HCT116 (cell line): ENCODE measurements at places on chromosomes 11 and 22. TPM values are rescaled to one million over a fixed set of nuclear protein-coding genes. Genes with fewer than 3 reads are reported as not detected.

Gene LRRC32
- 0.54 TPM for total RNA-seq

- no peak for DNase-seq
These were observed 20.3 kb downstream of the UQCR10 start for GRCh38 chr22:29787371-29787980.

Gene TEAD1
- total RNA-seq: 103 TPM

Gene CADM1
- 0.79 TPM for total RNA-seq

GRCh38 chr11:24246715-24247114, 250.1 kb upstream of the LUZP2 start:
- no peak for DNase-seq

- no peak for DNase-seq
These were observed 26.2 kb downstream of the FAM83F start for GRCh38 chr22:40020956-40021355.

- DNase-seq: no peak
These were observed 58.8 kb downstream of the EHF start for GRCh38 chr11:34679681-34680080.

DNA sequence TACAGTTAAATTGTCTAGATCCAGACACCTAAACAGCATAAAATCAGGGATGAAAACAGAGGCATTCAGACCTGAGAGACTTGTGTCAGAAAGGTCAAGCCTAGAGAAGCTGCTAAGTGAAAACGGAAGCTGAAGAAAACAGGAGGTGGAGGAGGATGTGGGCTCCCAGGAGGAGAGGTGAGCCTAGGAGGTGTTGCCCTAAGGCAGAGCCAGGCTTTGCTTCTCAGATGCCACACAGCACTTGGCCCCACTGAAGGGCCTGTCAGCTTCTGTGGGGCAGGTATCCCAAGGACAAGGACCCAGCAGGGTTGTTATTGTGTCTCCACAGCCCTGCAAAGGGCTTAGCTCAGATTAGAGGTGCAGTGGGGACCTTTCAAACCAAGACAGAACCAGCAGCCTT, 14.4 kb downstream of the UFD1 start:
- DNase-seq: no peak

GRCh38 chr11:28649922-28650321, 541.7 kb downstream of the METTL15 start:
- no peak for DNase-seq

GRCh38 chr22:19848298-19849224, 6.1 kb downstream of the GNB1L start:
- peak; percentile 32 for DNase-seq

DNA sequence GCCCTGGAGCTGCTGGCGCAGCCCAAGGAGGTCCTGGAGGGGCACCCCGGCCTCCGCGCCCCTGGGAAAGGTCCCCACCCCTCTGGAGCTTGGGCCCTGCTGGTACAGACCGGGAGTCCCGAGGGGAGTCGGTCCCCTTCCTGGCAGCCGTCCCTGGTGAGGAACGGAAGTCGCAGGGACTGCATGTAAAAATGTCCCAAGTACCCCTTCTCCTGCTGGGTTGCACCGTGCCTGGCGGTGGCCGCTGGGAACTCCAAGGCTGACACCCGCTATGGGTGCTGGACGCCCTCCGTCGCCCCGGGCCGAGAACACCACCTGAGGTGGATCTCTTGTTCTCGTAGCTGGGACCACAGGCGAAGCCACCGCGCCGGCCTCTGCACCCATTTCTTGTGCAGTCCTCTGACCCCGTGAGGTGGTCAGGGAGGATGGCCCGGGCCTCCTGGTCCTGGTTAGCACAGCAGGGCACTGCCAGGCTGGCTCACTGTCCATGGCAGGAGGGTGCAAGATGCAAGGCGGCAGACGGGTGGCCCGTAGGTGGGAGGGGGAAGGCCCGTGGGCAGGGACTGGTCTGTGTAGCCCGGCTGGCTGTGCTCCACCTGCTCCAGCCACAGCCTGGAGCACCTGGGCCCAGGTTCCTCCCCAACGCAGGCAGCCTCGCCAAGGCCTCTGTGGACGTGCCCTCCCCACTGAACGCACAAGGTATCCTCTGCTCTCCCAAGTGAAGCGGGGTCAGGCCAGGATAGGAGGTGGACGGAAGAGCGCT, 165.2 kb downstream of the IGLL1 start:
- DNase-seq: no peak
